Astrocyte of the spinal cord (primary cell): ENCODE measurements at places on chromosomes 6 and 20.
A peak's percentile ranks its signal among the peaks of the same experiment; 100 is the strongest.

DNA sequence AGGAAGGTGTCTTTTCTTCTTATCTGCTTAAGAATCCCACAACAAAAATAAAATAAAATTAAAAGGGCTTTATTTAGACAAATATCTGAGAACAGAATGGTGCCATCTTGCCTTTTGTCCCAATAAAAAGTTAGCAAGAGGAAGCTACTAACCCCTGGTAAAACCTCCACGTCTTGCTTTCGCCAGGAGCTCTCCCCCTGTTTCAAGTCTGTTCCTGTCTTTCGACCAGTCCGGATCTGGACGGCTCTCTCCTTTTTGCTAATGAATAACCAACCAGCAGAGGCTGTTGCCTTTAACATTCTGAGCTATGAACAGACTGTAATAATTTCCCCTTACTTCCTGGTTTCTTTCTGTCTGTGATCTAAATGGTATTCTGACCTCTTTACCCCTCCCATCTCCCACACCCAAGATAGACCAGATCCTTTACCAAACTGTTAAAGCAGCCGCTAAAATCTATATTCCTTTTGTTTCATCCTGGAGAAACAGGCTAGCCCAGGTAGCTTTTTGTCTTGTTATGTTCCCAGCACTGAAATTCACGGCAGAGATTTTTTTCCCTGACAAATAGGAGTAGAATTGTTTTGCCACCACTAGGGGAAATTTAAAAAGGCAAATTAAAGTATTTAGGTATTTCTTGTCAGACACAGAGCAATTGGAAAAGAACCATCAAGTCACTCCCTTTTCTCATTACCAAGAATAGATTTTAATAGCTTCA, at the start of gene FRK:
Gene FRK (minus strand): TSS at position 320 of the 712 bp plus-strand sequence. CDS start 580 bp downstream, outside the sequence.
- peak; percentile 23 for DNase-seq

GRCh38 chr20:43974695-43975094, 60.0 kb downstream of the TOX2 start:
- DNase-seq, result no peak

- no peak for DNase-seq
Observed at GRCh38 chr6:114718186-114718585, 375.4 kb upstream of the HS3ST5 start.

DNA sequence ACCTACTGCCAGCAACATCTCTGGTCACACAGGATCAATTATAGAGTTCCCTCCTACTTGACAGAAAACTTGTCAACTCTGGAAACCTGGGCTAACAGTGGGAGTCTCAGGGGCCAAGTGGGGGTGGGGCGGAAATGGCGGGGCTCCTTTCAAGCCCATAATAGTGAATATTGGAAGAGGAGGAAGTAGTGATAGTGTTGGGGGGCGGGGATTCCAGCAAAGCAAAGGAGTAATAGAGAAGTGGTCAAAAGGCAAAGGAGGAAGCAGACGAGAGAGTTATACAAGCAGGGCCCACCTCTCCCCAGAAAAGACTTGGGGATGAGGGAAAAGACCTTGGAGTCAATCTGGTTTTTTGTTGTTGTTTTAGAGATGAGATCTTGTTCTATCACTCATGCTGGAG, 2.1 kb downstream of the DEF6 start:
- DNase-seq, result no peak

DNA sequence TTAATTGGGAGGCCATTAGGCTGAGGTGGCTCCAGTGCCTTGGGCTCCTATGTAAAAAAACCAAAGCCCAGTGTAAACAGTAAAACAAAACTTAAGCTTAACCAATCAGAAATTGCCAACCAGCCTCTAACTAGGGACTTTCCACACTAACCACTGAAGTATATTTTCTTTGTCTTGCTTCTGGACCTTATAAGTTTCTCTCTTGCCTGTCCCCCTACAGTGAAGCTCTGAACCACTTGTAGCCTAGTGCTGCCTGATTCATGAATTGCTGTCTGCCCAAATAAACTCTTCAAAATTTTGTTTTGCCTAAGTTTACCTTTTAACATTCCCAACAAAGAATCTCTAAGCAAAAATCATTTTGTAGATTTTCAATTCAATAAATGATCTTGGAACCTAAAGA, 28.2 kb downstream of the POPDC3 start:
- no peak for DNase-seq

DNA sequence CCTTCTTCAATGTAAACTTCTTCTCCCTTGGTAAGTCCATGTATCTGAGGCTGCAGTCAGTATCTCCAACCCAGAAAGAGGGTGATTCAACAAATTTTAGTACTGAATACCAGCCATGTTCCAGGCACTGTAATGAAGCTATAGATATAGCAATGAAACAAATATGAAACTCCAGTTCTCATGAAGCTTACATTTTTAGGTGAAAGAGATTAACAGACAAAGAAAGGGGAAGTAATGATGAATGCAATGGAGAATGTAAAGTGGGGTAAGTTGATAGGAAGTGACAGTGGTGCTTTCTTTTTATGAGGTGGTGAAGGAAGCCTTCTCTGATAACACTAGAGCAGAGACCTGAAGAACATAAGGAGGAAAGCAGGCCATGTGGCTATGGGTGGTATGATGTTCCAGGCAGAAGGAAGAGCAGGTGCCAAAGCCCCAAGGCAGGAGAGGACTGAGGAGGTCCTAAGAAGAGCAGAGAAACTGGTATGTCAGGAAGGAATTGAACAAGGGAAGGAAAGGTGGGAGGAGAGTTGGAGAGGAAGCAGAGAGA, 143.6 kb downstream of the TFAP2B start:
- no peak for DNase-seq

DNA sequence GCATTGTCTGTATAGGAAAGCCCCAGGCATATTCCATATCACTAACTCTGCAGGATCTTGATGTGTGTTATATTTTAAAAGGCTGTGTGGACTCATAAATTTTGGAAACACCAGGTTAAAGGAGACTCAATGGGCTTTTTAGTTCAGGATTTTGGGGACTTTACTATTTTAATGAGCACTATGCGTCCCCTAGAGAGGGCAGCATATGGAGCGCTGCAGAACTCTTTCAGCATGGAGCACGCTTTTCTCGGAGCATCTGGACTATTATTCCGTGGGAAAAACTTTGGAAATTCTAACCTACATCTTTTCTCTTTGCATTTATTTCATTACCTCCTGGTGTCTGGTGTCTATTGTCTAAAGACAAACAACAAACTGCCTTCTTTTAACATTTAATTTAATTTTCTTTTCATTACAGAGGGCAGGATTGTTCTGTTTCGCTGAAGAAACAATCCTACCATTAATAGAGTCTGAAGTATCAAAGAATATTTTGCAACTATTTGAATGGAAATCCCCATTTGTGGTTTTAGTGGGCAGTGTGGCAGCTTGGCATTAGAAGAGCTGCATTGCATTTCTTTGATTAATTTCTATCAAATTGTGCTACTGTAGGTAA, 399.9 kb upstream of the HSF2 start:
- no peak for DNase-seq

DNA sequence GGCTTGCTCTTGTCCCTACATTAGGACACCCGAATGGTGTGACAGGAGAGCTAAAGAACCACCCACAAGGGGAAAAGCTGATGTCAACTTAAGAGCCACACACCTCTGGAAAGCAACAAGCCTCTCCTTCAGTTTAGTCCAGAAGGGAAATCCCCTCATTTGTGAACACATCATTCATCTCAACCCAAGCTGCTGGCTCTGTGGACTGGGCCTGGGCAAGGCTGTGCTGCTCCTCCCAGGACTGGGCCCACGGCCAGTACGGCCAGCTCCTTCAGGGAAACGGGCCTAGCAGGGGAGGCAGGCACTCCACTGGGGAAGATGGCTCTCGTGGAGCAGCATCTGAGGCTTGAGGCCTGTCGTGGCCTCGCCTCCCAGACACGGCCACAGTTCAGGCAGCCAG, 12.8 kb upstream of the SLC4A11 start:
- DNase-seq, result no peak

DNA sequence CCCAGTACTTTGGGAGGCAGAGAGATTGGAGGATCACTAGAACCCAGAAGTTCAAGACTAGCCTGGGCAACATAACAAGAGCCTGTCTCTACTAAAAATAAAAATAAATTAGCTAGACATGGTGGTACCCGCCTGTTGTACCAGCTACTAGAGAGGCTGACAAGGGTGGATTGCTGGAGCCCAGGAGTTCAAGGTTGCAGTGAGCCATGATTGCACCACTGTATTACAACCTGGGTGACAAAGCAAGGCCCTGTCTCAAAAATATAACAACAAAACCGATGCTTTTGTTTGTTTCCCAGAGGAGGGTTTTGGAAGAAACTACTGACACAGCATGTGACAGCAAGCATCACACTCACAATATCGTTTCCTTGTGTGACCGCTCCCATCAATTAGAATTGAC, 119.6 kb downstream of the TSHZ2 start:
- no peak for DNase-seq

DNA sequence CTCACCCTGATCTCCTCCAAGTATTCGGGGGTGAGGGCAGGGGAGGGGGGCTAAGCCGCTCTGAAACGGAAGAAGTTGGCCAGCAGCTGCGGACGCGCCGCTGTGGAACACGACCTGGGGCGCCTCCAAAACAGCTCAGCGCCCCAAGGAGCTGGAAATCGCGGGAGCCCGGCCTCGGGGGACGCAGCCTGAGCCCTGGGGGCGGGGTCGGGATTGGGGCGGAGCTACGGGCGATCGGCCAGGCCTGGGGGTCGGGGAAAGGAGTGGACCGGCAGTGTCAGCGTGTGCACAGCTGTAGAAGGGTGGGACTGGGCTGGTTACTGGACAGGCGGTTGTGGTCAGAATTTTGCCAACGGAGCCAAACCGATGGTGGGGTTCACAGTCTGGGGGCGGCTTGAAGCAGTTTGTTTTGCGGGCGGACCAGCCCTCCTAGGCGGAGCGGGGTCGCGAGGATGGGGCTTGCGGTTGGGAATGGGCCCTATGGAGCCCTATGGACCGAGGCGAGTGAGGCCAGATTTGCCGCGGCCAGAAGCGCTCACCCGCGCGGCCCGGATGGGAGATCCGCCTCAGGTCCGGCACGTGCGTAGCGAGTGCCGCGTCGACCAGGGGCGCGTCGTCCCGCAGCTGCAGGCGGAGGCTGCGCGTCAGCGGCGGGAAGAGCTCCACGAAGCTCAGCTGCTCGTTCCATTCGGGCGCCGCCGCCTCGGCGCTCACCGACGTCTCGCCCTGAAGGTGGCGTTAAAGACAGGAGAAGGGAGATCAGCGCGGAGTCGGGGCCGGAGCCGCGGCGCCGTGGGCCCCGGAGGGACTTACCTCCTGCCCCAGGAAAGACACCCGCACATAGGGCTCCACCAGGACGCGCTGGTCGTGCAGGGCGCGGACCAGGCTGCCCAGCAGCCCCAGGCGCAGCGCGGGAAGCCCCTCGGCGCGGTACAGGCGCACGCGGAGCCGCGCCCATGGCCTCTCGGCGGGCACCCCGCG, 14.3 kb upstream of the SPAG4 start:
- peak; percentile 73 for DNase-seq

- DNase-seq, result no peak
Observed at GRCh38 chr20:25408890-25409289, 1.4 kb downstream of the GINS1 start.

DNA sequence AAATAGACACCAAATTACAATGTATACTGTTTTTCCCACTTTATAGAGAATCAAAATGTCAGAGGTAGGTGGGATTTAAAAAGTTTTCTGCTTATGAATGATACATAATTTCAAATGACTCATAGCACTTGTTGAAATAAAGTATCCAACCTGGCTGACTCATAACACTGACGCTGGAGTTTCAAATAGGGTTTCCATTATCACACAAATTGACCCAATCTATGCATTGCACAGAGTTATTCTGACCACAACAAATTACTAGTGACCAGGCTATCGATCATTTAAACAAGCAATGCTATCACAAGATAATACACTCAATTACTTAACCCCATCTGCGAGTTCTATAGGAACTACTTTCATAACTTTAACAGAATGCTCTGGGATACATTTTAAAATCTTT, 31.9 kb upstream of the PRELID3B start:
- no peak for DNase-seq

DNA sequence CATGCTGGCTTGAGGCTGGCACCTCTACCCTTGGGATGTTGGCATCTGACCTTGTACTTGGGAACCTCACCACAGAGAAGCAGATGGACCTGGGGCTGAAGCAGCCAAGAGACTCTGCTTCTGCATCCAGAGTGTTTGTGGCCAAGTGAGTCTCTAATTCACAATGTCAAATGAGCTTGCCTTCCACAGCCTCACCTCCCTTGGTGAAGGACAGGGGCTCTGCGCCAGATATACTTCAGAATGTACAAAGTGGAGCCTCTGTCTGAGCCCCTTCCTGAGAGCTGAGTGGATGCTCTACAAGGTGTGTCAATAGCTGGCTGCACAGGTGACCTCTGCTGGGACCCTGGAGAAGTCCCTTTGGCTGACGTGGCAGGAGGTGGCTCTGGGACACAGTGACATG, 508.9 kb downstream of the CDH26 start:
- no peak for DNase-seq

- DNase-seq, result no peak
Observed at GRCh38 chr6:10385524-10386132, 29.2 kb downstream of the TFAP2A start.

GRCh38 chr6:89583559-89583958, 55.0 kb downstream of the LYRM2 start:
- DNase-seq, result no peak

DNA sequence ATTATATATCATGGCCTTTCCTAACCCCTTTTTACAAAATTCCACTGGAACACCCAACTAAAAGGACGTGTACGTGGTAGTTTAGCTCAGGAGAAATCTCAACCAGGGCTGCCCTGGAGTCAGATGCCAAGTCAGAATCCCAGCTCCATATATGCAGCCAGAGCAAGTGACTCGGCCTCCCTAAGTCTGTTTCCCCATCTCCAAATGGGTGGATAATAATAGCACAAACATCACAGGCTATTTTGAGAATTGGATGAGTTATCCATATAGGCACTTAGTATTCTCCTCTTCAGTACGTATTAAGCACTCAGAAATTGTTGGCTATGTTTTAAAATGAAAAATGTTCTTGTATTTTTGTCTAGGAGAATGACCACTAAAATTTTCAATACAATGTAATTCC, 481.5 kb downstream of the CD109 start:
- DNase-seq, result no peak

GRCh38 chr6:2578767-2579166, 172.0 kb downstream of the MYLK4 start:
- no peak for DNase-seq

- DNase-seq, result no peak
Observed at GRCh38 chr20:61950641-61951071, 115.0 kb downstream of the TAF4 start.

DNA sequence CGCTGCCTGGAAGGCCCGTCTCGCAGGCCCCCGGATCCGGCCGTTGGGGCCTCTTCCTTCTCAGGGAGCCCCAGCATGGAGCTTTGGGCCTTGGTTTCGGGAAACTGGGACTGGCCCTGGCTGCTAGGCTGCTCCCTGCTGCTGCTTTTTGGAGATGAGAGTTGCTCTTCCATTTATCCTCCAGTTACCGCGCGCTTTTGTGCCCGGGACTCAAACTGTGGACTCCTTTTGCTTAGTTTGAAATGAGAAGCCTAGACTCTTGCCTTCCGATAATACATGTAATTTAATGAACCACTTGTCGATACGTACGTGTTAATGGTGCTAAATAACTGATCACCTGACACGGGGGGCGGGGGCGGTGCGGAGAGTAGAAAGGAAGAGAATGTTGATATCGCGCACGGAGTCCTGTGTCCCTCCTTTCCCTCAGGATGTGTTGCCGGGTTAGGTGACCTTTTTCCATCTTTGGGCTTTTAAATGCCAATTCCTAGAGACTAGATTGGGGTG, 968 bp downstream of the PHF3 start:
- peak; percentile 40 for DNase-seq
